ENCODE measurements at places on chromosomes 6 and 20.

DNA sequence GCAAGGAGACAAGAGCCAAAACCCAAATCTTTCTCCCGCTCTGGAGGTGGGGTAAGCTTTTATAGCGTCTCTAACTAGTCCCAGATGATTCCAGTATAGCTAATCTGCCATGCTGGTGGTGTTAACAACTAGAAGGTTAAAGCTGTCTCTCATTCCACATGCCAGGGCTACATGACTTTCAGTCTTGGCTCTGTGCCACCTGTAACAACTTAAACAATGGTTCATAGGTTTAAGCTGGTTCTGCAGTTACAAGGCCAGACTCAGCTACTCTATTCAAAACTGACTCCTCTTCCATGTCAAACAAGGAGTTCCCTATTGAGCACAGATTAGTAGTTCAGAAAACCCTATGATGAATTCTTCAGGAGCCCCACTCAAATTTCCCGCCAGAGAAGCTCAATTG, 128.9 kb downstream of the ELOVL4 start:
- no peak for DNase-seq

DNA sequence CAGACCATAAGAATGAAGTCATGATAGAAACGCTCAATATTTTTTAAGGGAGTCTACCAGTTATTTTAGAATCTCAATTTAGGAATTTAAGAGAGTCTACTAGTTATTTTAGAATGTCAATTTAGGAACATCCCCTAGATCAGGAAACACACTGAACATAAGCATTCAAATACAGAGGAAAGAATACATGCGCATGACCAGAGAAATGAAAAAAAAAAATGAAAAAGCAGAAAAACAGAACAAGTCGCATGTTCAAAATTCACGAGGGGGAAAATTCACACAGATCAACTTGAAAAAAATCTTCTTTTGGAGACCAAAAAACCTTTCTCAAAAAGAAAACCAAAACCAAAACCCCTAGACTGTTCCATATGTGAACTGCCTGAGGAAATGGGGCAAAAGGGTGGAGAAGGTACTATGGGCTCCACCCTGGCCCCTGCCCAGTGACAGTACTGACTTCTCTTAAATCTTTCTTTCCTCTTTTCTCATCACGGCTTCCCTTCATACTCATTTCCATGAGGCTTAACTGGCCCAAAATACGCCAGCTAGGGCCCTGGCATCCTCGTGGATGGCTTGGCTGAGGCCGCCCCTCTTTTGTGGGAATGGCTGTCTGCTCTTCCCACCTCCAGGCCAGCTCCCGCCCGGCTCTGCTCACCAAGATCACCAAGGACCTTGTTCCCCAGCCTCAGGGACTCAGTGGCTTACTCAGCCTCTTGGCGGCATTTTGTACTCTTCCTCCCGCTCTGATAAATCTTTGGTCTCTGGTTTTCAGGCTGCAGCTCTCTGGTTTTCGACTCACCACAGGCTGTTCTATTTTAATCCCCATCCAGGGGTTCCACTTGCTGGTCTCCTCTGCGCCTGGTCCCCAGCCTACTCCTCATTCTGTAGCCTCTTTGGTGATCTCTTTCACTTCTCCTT, 11.2 kb downstream of the ZBTB2 start:
- peak; percentile 58 for DNase-seq

DNA sequence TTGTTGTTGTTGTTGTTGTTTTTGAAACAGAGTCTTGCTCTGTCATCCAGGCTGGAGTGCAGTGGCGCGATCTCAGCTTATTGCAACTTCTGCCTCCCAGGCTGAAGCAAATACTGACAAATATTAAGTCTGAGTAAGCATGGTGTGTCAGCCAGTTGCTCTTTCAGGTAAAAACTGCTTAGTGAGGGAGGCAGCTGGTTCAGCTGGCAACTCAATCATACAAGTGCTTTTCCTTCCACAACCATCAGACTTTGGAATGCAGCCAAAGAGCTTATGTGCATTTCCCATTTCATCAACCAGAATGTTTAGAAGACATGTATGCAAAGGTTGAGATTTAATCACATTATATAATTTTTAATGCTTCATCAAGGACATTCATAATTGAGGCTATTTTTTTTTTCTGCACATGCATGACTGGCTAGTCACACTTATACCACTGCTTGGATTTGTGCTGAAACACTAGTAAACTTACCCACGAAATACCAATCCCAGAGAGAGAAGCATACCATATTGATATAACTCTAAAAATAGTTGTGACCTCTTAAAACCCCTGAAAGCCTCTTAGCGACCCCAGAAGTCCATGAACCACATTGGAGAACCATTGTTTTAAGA, 56.0 kb downstream of the CLIC5 start:
- DNase-seq, result no peak

GRCh38 chr6:31175971-31176370, 5.5 kb upstream of the POU5F1 start:
- peak; percentile 42 for DNase-seq

DNA sequence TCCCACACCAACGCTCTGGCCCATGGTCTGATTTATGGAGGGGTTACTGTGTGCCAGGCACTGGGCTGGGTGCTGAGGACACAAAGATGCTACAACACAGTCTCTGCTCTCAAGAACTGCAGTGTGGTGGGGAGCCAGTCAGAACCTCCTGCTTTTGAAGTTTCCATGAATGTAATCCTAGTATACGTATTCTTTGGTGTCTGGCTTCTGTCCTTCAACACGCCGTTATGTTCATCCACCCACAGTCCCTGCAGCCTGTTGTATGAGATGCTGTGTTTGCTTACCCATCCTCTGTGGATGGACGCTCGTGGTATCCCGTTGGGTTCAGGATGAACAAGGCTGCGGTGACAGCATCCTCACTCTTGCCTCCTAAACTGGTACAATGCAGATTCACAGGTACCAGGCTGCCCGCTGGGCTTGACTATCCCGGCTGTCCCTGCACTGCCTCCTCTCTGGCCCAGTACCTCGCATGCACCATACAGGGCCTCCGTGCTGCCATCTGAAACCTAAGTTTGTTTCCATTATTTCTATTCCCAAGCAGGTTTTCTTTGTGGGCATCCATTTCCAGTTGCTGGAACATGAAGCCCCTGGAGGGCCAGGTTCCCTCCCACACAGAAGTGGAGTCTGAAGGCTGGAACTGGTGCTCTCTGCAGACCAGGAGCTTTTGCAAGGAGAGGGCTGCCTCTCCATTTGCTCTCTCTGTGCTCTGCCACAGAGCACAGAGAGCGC, 364.5 kb downstream of the ZFAND3 start:
- no peak for DNase-seq

DNA sequence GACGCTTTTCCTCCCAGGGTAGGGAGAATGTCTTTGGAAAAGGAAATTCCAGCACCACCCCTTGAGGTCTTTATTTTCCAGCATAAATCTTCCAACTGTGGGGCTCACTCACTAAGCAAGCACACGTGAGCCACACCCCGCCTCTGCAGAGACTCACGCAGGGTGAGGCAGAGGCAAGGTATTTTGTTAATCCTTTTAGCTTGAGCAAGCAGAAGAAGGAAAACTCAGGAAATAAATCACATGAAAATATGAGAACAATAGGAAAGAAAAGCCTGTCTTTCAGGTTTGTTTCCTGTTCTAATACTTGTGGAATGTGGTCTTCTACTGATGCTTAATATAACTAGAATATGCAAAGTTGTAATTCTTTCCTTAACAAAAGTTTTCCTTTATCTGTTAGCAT, 4.1 kb upstream of the PHACTR2 start:
- DNase-seq, result peak; percentile 79

Measured in endodermal cell (in vitro differentiated cells).